Activated naive CD8-positive, alpha-beta T cell treated with anti-CD3 and anti-CD28 coated beads, Interleukin-2, amount 10 ng/mL, durations not matched to agents 7 days and 5 days (primary cell): ENCODE measurements at places on chromosomes 7 and 10. TPM values are rescaled to one million over a fixed set of nuclear protein-coding genes. Genes with fewer than 3 reads are reported as not detected.

GRCh38 chr10:35299016-35299415 is 37.3 kb upstream of the CCNY start:
- DNase-seq = no peak

GRCh38 chr7:149825567-149826343 is 12.4 kb upstream of the ZNF862 start:
- DNase-seq = peak; percentile 26

DNA sequence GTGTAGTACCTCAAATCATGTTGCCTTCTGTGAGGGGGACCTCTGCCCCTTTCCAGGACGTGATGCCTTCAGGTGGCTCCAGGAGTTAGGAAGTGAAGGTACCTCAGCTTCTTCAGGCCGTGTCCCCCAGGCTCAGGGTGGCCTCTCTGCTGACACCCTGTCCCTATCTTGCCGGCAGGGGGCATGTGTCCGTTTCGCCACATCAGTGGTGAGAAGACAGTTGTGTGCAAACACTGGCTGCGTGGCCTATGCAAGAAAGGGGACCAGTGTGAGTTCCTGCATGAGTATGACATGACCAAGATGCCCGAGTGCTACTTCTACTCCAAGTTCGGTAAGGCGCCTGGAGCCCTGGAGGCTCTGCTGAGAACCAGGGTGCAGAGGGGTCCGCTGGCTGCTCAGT is 9.2 kb downstream of the CPSF4 start:
- no peak for DNase-seq

DNA sequence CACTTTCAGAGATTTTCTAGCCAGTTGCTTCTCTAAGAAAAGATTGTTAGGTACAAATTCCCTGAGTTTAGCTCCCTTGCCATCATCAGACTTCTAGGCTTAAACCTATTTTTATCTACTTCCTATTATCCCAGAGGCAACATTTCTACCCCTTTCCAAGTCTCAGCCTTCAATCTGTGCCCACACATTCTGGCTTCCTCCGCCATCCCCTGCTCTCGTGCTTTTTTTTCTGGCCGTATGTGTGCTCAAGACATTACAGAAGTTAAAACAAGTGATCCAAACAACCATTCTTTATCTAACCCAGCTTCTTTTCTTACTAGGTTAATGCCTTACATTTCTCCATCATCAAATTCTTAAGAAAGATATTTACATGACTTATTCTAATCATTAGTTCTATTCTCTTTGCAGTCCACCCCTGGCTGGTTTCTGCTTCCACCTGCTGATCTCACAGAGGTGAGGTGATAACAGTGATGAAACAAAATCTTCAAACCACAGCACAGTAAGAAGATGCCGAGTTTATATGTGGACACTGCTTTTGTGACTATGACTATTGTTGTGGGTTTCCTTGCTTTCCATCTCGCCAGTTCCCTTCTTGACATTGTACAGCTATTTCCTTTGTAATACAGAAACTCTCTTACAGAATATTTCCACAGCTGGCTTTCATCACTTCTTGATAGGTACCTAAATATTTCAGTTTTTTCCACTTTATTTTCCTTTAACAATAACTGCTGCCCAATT is 18.3 kb upstream of the CDK6 start:
- no peak for DNase-seq

GRCh38 chr7:135597926-135598305 is 40.2 kb downstream of the NUP205 start:
- no peak for DNase-seq

DNA sequence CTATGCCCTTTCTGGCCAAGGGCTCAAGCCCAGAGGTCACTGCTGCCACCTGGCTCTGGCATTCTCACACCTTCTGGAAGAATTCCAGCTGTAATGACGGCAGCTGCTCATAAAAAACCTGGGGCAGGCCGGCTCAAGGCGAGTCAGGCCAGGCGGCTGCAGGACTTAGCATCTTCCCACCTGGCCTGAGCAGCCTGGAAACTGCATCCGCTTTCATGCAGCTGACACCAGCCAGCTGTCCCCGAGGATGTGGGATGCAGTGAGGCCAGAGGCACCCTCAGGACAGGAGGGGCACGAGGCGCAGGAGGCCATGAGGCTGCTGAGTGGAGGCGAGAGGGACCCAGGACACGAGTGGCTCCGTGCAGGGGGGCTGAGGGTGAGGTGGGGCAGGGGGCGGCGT is 47.5 kb upstream of the ADGRA1 start:
- no peak for DNase-seq

GRCh38 chr10:127738512-127739424 is 1.8 kb downstream of the FOXI2 start:
- DNase-seq = no peak

The ARHGEF5 gene
- 7.7 TPM for total RNA-seq

The MRC1 gene
- total RNA-seq = 1.5 TPM

The GAD2 gene
- total RNA-seq = not detected

The HOXA9 gene
- not detected for total RNA-seq

The RASA4B gene
- 18.0 TPM for total RNA-seq

The MAGI2 gene
- total RNA-seq = 0.19 TPM

The AKR1C4 gene
- not detected for total RNA-seq
